ENCODE measurements at places on chromosomes 7 and 10. TPM values are rescaled to one million over a fixed set of nuclear protein-coding genes. Genes with fewer than 3 reads are reported as not detected.

The NODAL gene
- total RNA-seq: not detected

The PSMG3 gene
- 100 TPM for total RNA-seq

The TRDMT1 gene
- total RNA-seq: 1.9 TPM

The CLDN3 gene
- total RNA-seq: 2.8 TPM

The CH25H gene
- 0.26 TPM for total RNA-seq

The IMMP2L gene
- 21.0 TPM for total RNA-seq

The ZNF804B gene
- not detected for total RNA-seq

All from A549 treated with GW870086 at 1 μM for 4 hours (cell line).